ENCODE measurements at places on chromosomes 7 and 10. TPM values are rescaled to one million over a fixed set of nuclear protein-coding genes. Genes with fewer than 3 reads are reported as not detected.
A peak's percentile ranks its signal among the peaks of the same experiment; 100 is the strongest.

DNA sequence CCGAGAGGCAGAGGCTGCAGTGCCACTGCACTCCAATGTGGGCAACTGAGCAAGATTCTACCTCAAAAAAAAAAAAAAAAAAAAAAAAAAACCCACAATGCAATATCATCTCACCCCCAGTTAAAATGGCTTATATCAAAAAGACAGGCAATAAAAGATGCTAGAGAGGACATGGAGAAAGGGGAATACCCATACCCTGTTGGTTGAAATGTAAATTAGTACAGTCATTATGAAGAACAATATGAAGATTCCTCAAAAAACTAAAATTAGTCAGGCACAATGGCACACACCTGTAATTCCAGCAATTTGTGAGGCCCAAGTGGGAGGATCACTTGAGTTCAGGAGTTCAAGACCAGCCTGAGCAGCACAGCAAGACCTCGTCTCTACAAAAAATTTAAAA, 25.7 kb downstream of the ABI1 start:
- H3K4me1 ChIP-seq = peaks cover 17% of the 10 kb centered on the region
- H3K27me3 ChIP-seq = no peaks in the 10 kb centered on the region
- H3K27ac ChIP-seq = no peak overlapping the region
- H3K4me3 ChIP-seq = no peak overlapping the region

Gene ELMO1
- polyA plus RNA-seq = 46.6 TPM

DNA sequence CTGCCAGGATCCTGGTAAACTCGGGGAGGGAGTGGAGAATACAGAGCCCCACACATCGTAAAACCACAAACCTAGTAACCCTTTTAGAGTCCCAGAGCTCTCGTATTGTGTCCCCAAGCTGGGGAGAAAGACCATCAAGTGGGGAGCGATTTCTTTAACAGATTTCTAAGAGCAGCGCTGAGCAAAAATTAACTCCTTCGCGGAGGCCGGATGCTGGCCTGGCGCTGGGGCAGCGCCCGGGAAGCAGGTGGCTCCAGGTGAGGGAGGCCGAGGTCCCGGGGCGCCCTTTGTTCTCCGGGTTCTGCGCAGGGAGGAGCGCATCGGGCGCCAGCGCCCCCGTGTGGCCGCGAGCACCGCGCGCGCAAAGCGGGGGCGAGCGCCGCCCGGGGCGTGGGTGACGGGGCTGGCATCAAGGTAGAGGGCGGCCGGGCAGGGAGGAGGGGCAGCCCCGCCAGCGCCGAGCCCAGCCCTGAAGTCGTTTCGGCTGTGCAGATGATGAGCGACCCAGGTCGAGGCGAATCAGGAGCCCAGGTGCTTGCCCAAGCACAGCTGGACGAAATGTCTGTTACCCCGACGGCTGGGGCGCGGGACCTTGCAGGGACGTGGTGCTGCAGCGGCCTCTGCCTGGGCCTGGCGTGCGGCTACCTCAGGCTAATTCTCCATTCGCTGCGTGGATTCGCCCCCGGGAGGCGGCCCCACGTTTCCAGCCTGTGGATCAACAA, 10.4 kb upstream of the FGFR2 start:
- H3K4me3 ChIP-seq = no peak overlapping the region
- H3K27ac ChIP-seq = no peak overlapping the region
- H3K4me1 ChIP-seq = no peaks in the 10 kb centered on the region
- DNase-seq = no peak
- H3K27me3 ChIP-seq = peaks cover 28% of the 10 kb centered on the region

Gene MEIG1
- not detected for polyA plus RNA-seq

DNA sequence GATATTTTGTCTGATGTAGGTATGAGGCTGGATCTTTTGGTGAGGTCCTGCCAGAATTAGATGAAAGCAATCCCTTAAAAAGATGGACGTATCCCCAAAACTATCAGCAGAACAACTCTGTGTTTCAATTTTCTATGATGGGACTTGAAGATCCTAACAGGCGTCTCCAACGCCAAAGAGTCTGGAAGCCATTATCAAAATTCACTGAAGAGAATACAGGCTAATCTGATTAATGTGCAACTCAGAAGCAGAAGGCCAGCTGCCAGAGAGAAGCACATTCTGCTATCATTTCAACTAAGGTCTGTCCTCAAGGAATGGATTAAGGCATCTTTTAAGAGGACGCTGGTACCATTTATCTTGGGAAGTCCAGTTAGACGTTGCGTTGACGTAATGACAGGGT, 119.7 kb downstream of the FGFR2 start:
- no peaks in the 10 kb centered on the region for H3K36me3 ChIP-seq
- DNase-seq = no peak
- no peaks in the 10 kb centered on the region for H3K4me1 ChIP-seq
- H3K27me3 ChIP-seq = no peaks in the 10 kb centered on the region

- DNase-seq = no peak
- no peaks in the 10 kb centered on the region for H3K27me3 ChIP-seq
- H3K27ac ChIP-seq = no peak overlapping the region
- no peak overlapping the region for H3K4me3 ChIP-seq
- H3K36me3 ChIP-seq = no peaks in the 10 kb centered on the region
Measured at GRCh38 chr7:141150465-141150864, 76.6 kb downstream of the TMEM178B start.

Gene SPDYE8
- polyA plus RNA-seq = not detected

GRCh38 chr7:158432369-158433341, 155.0 kb downstream of the PTPRN2 start:
- H3K27ac ChIP-seq = no peak overlapping the region

Gene BAIAP2L1
- polyA plus RNA-seq = 0.17 TPM

Gene LIPM
- polyA plus RNA-seq = not detected

Gene TRIM74
- 0.08 TPM for polyA plus RNA-seq

DNA sequence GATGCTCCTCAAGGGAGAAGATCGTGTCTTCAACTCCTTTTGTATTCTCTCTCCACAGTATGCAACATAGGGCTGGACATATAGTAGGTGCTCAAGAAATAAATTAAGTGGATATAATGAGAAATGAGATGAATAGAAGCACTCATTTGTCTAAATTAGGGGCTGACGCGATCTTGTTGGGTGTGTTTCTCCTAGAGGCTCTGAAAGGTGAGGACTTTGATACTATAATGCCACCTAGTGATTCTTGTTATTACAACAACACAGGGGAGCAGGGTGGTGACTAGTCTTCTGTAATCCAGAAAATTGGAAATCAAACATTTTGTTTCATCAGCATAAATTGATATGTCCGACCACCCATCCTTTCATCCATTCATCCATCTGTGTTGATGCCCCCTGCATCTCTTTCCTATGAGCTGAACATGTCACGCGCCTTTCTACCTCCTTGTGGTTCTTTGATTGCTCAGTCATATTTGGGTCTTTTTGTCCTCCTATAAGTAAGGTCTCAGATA, 3.5 kb upstream of the CFAP58 start:
- peak overlapping the region; percentile 95 for H3K27ac ChIP-seq
- peak overlapping the region; percentile 37 for H3K4me3 ChIP-seq
- no peaks in the 10 kb centered on the region for H3K27me3 ChIP-seq
- DNase-seq = peak; percentile 75
- H3K4me1 ChIP-seq = peaks cover 88% of the 10 kb centered on the region
- no peaks in the 10 kb centered on the region for H3K36me3 ChIP-seq

Gene PCGF6
- 4.6 TPM for polyA plus RNA-seq

Gene AGAP9
- polyA plus RNA-seq = 4.8 TPM

DNA sequence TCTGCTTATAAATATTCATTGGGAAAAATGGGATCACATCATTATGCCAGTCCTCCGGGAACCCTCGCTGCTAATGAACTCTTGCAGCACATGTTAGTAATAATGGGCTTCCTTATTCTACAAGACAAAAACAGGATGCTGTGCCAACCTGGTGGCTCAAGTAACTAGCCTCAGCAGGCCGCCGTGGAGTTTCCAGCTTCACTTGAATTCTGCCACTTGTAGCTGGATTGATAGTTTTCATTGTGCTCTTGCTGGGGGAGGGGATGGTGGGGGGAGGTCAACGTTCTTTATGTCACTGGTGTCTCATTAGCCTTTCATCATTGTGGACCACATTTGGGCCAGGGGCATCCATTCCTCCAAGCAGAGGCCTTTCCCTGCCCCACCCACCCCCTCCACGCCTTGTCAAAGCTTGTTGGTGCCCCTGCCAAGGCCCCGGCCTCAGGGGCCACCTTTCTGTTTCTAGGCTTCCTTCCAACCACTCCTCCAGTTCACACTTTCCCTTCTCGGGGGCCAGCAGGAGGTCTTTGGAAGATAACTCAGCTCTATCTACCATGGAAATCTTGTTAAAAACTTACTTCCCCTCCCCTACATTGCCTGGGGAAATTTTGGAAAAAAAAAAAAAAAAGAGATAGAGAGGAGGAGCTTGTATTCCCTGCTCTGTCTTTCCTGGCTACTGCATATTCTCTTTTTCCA, 153.9 kb downstream of the BMPER start:
- no peaks in the 10 kb centered on the region for H3K4me1 ChIP-seq
- H3K27ac ChIP-seq = no peak overlapping the region

Gene SLC26A5
- not detected for polyA plus RNA-seq

- H3K27ac ChIP-seq = no peak overlapping the region
- no peak for DNase-seq
Measured at GRCh38 chr7:134546955-134547354, 2.0 kb upstream of the AKR1B15 start.

DNA sequence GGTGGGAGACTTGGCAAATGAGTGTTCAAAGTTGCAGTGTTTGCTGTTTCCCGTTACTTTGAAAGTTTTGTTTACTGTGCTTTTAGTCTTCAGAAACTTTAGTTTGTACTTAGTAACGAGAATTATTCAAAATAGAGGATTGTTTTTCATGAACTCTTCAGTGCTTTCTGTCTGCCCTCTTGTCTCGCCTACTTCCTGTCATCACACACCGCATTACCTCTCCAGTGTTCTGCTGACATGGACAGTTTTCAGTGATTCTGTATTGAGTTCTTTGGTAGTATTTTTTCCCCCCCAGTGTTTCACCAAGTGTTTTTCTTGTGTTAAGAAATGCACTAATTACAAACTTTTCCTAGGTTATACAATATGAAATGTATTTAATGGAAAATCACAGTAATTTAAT, 207.0 kb downstream of the MLLT10 start:
- no peak overlapping the region for H3K4me3 ChIP-seq
- H3K27ac ChIP-seq = no peak overlapping the region
- DNase-seq = no peak
- peaks cover 90% of the 10 kb centered on the region for H3K36me3 ChIP-seq
- H3K27me3 ChIP-seq = no peaks in the 10 kb centered on the region
- H3K4me1 ChIP-seq = no peaks in the 10 kb centered on the region

DNA sequence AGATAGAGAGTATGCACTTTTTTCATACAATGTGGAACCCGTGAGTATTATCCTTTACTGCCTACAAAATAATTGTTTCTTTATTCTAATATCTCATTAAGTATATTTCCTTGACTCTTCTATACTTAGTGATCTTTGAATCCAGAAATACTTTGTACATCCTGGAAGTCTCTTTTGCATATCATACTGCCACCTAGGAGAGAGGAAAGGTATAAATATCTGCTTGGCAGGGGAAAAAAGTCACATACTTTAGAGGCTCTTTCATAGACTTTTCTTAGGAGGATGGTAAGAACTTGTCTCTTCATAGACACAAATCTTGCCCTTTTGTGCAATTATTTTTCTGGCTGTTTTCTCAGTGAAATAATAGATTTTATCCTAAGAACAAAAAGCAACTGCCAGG, 436.0 kb downstream of the PAXIP1 start:
- H3K36me3 ChIP-seq = no peaks in the 10 kb centered on the region
- no peak overlapping the region for H3K27ac ChIP-seq
- H3K4me1 ChIP-seq = no peaks in the 10 kb centered on the region
- DNase-seq = no peak
- H3K4me3 ChIP-seq = no peak overlapping the region
- no peaks in the 10 kb centered on the region for H3K27me3 ChIP-seq

GRCh38 chr7:30308389-30308788, 24.0 kb downstream of the ZNRF2 start:
- no peaks in the 10 kb centered on the region for H3K27me3 ChIP-seq
- no peaks in the 10 kb centered on the region for H3K36me3 ChIP-seq
- H3K27ac ChIP-seq = no peak overlapping the region
- DNase-seq = no peak
- H3K4me3 ChIP-seq = no peak overlapping the region

GRCh38 chr10:3494131-3494837, 290.7 kb downstream of the KLF6 start:
- H3K4me3 ChIP-seq = no peak overlapping the region
- H3K4me1 ChIP-seq = no peaks in the 10 kb centered on the region
- no peak overlapping the region for H3K27ac ChIP-seq
- no peaks in the 10 kb centered on the region for H3K36me3 ChIP-seq
- H3K27me3 ChIP-seq = no peaks in the 10 kb centered on the region

Gene STEAP1
- polyA plus RNA-seq = not detected

- no peaks in the 10 kb centered on the region for H3K4me1 ChIP-seq
- peak; percentile 15 for DNase-seq
- H3K4me3 ChIP-seq = no peak overlapping the region
- H3K27ac ChIP-seq = no peak overlapping the region
Measured at GRCh38 chr7:107725138-107725740, 18.7 kb upstream of the CBLL1 start.

DNA sequence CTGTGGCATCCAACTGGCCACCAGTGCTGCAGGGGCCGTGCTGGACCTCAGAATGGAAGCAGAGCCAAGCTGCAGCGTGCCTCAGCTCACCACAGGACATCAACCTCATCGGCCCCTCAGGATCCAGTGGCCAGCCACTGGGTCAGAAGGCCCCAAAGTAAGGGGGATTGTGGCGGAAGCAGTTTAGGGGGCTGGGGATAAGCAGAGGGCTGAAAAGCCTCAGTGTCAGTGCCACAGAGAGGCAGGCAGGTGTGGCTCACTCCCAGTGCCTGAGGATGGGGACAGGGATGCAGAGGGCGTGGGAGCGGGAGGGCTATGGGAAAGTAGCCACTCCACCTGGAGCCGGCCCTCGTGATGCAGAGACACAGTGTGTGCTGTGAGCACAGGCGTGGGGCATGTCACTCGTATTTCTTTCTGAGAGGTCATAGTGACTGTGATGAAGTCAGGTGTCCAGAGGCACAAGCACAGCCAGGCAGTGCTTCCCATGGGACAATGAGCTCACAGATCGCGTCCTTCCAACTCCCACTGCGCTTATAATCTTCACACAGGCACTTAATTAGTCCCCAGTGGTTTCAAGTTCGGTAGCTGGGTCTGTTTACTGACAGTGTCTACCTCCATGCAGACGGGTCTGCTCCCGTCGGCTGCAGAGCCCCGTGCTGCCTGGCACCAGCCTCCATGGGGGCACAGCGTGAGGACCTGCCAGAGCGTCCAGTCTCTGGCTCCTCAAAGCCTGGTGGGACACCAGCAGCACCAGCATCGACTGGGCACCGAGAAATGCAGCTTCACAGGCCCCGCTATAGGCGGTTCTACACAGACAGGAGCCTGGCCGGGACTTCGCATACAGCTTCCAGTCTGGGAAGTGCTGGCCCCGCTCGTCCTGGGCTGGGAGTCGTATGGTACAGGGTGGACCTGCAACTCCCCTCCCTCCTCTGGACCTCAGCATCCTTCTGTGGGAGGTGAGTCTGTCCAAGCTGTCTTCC, 42.9 kb upstream of the CNPY1 start:
- no peak for DNase-seq
- H3K4me1 ChIP-seq = peaks cover 90% of the 10 kb centered on the region
- H3K4me3 ChIP-seq = peak overlapping the region; percentile 40
- H3K27ac ChIP-seq = peak overlapping the region; percentile 84
- H3K36me3 ChIP-seq = no peaks in the 10 kb centered on the region
- no peaks in the 10 kb centered on the region for H3K27me3 ChIP-seq

All from CD14-positive monocyte (primary cell).